ENCODE measurements at places on chromosomes 1 and 21. TPM values are rescaled to one million over a fixed set of nuclear protein-coding genes. Genes with fewer than 3 reads are reported as not detected.

DNA sequence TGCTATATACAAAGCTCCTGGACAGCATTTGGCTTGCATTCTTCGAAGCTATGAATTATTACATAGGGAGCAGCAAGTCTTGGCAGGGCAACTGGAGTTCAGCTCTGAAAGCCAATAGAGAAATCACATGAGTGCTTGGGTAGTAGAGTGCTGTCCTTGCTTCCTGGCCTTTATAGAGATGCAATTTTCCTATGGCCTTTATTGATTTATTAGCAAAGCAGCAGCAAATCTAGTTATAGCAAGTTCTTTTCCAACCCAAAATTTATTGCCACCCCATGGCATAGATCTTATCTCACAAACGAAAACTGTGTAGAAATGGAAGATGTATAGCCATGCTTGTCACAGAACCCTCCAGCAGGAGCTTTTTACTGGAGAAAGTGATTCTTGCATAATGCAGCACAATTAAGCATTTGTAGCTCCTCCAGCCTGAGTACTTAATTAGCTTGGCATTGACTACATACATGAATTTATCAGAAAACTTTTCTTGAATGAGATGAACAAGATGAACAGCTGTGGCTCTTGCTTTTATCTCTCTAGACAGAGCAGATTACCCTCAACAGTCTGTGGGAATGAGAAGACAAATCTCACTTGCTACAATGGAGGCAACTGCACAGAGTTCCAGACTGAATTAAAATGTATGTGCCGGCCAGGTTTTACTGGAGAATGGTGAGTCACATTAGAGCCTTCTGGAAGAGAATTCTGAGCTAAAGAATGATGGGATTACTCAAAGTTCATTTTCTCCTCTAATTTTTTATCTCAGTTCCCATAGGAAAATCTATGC, 170.1 kb downstream of the CRB1 start:
- peak; percentile 10 for DNase-seq

DNA sequence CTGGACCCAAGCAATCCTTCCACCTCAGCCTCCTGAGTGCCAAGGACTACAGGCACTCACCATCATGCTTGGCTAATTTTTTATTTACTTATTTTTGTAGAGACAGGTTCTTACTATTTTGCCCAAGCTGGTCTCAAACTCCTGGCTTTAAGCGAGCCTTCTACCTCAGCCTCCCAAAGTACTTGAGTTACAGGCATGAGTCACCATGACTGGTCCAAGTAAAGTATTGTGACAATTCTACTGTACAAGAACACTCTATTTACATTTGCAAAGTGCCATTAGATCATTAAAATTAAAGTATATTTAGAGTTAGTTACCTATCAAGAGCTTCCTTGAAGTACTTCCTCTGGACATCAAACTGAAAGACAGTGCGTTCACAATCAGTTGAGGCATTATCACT, 44.8 kb downstream of the NRDC start:
- DNase-seq = peak; percentile 54

DNA sequence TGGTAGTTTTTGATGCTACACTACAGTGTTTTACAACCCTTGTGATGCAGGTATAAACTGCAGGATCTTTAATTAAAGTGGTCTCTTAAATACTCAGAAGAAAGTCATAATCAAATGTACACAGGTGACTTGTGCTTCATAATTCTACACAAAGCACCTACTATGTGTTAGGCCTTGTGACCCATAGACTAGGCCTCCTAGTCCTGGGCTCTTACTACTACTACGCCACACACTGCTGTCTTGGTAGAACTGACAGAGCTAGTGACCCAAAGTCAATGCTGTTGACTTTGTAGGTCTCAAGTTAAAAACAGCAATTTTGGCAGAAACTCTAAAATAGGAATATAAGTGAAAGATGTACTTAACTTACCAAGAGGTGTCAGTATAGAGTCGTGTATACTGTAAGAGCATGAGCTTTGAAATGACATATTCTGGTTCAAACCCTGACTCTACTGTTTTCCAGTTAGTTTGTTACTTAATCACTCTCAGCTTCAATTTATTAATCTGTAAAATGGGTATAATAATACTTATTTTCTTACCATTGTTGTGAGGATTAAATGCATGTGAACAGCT, 48.6 kb upstream of the LMO4 start:
- DNase-seq = peak; percentile 14

DNA sequence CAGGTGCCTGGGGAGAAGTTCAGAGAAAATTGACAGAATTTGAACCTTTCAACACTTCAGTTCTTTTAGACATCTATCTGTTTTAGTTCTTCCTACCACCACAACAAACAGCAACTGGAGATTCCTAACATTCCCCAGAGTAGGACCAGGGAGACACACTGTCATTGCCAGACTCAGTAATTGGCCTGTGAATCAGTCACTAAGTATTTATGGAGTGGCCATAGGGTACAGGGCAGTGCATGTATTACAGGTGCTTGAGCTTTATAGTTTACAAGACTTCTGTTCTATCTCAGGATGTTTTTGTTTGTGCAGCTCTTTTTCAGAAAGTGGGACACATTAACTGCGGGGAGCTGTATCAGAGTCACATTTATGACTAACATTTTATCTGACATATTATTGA, 1.7 kb downstream of the CDC14A start:
- DNase-seq = peak; percentile 89

DNA sequence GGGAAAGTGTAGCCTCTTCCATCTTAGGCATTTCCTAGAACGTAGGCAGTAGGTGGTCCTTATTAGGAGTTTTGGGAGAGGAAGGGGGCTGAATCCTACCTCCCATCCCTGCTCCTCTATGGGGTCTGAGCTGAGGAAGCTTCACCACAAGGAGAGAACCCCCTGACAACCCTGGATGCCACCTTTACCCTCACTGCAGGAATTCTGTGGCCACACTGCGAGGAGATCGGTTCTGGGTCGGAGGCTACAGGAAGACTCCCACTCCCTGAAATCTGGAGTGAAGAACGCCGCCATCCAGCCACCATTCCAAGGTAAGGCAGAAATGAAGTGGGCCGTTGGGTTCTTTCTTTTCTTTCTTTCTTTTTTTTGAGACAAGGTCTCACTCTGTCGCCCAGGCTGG, 1.5 kb downstream of the MX1 start:
- DNase-seq = no peak

DNA sequence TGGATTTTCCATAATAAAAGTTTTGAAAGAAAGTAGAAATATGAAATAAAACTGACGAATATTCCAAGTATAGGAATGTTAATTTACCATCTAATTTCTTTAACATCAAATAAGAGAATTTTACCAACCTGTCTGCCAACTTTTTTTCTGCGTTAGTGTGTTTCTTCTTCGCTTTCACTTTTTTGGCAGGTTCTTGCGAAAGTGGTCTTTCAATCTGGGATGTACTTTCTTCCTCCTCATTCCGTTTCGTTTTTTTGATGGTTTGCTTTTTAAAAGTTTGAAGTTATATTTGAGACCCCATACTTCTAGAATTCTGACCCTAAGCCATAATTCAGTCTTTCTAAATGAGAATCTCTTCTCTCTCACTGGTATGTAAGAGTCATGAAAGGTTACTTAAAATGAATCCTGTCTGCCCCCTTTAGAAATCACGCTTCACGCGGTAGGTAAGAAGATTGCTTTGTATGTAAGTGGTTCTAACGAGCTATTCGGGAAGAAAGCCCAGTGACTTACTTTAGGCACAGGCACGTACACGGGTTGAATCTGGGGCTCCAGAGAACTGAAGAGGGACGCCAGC, 580 bp downstream of the RBM34 start:
- peak; percentile 67 for DNase-seq

GRCh38 chr1:108570128-108570527, 10.2 kb downstream of the EEIG2 start:
- DNase-seq = peak; percentile 55

The CCDC30 gene
- not detected for total RNA-seq

GRCh38 chr1:44296086-44296485, 59.0 kb downstream of the ERI3 start:
- DNase-seq = no peak

The SYTL1 gene
- total RNA-seq = 1.4 TPM

The CFHR3 gene
- not detected for total RNA-seq

The STYXL2 gene
- total RNA-seq = 0.02 TPM

Data from M059J (cell line).